NCI-H748 treated with DMSO at 0.1 percent for 48 hours (cell line): ENCODE measurements at places on chromosomes 2 and 18.

DNA sequence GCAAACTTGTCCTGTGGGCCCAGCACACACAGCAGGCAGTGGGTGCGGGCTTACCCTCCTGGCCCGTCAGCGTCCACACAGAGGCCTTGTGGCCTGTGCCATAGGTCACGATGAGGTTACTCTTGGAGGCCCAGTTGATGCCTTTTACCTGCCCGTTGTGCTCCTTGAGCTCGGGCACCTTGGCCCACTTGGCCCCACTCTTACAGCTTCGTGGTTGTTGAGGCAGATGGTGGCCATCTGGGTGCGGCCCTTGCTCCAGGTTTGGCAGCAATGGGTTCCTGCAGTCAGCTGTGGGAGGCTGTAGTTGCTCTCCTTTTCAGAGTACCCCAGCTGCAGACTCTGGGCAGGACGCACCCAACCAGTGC is 45.5 kb upstream of the PTH2R start:
- no peak for DNase-seq

- DNase-seq = no peak
Measured at GRCh38 chr2:119659601-119660342, 19.2 kb upstream of the TMEM177 start.

DNA sequence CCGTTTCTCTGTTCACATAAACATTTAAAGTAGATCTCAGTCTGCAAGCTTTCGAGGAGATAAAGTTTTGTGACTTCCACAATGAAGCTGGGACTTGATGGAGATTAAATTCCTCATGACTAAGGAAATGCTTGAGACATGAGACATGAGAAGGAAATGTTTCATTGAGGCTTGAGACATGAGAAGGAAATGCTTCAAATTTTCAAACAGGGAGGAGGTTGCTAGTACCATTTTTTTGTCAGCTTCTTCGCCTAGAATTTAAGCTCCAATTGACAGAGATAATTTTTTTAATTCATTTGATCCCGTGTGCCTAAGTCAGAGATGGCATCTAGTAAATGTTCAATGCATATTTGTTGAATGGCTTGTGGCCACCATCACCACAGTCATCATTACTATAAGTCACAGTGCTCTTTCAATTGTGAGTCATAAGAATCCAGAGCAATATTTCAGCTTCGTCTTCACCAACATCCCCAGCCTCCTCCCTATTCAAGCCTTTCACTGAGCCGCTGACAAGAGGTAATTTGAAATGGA is 543 bp upstream of the MARCHF4 start:
- DNase-seq = no peak

GRCh38 chr2:43265001-43265400 is 38.6 kb upstream of the ZFP36L2 start:
- no peak for DNase-seq
